HS-5 (cell line): ENCODE measurements at places on chromosomes 1 and 21.

DNA sequence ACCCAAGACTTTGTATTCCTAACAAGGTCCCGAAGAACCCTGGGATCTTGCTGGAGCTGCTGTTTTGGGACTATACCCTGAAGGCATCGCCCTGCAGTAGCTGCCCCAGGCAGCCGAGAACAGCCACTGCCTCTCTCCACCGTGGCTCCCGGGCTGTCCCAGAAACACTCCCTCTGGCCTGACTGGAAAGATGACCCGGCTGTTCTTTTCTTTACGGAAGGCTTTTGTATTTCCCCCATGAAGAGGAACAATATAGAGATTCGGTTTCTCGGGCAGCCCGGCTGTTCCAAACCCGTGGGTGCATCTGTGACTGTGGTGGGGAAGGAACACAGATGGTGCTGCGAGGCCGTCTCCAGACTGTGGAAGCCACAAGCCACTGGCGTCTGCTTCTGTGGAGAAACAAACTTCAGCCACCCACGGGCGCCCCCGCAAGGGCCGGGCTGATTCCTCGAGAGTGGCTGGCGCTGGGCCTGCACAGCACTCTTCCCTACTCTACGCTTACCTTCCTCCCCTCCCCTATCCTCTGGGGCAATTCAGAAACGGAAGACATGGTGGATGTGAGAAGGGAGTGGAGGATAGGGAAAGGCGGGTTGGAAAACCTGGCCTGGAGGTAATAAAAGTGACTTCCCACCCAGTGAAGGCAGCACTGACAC, 33.7 kb upstream of the VASH2 start:
- no peak for DNase-seq

- DNase-seq = no peak
Observed at GRCh38 chr1:160232911-160233310, 27.7 kb downstream of the PEA15 start.

GRCh38 chr1:214550857-214551435, 456 bp downstream of the PTPN14 start:
- DNase-seq = no peak

DNA sequence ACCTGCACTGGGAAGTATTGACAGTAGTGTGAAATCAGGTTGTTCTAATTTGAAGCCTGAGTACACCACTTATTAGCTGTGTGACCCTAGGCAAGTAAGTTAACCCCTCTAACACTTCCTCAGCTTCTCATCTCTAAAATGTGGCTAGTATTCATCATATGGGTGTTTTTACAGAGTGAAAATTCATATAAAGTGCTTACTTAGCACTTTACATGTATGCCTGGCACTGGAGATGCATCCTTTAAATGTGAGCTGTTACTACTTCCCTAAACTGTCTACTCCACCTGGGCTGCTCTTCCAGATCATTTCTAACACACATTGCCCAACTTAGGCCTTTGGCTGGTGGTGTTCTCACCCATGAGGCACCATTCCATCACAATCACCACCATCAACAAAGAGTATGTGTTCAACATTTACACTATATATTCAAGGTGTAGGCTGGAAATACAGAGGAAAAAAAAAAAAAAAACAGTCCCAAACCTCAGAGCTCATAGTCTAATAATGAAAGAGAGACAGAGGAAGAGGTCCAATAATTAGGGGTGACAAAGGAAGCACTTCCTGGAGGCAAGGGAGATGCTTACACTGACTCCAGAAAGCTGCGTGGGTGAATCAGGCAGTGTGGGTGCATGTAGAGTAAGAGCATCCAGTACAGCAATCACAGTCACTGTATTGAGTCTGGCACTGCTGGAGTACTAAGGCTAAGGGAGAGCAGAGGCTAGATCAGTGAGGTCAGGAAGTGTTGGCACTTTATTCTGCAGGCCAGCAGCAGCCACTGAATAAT, 3.6 kb downstream of the STX6 start:
- no peak for DNase-seq

GRCh38 chr1:201307760-201308499, 24.6 kb downstream of the PKP1 start:
- DNase-seq = no peak
